ENCODE measurements at places on chromosomes 1 and 21. TPM values are rescaled to one million over a fixed set of nuclear protein-coding genes. Genes with fewer than 3 reads are reported as not detected.

Gene SERTAD4
- 5.2 TPM for polyA plus RNA-seq

Gene ARHGAP29
- polyA plus RNA-seq = 93.0 TPM

Gene RPRD2
- polyA plus RNA-seq = 38.9 TPM

Gene NIBAN1
- 4.5 TPM for polyA plus RNA-seq

Gene TRIM67
- 0.14 TPM for polyA plus RNA-seq

Gene KCNJ9
- polyA plus RNA-seq = 0.29 TPM

GRCh38 chr1:197811769-197812168 lies 36.5 kb upstream of the DENND1B start:
- no peak for DNase-seq

- DNase-seq = no peak
Observed at GRCh38 chr1:17559615-17560419, 20.3 kb downstream of the ARHGEF10L start.

- DNase-seq = no peak
Observed at GRCh38 chr1:214514819-214515383, 36.5 kb downstream of the PTPN14 start.

DNA sequence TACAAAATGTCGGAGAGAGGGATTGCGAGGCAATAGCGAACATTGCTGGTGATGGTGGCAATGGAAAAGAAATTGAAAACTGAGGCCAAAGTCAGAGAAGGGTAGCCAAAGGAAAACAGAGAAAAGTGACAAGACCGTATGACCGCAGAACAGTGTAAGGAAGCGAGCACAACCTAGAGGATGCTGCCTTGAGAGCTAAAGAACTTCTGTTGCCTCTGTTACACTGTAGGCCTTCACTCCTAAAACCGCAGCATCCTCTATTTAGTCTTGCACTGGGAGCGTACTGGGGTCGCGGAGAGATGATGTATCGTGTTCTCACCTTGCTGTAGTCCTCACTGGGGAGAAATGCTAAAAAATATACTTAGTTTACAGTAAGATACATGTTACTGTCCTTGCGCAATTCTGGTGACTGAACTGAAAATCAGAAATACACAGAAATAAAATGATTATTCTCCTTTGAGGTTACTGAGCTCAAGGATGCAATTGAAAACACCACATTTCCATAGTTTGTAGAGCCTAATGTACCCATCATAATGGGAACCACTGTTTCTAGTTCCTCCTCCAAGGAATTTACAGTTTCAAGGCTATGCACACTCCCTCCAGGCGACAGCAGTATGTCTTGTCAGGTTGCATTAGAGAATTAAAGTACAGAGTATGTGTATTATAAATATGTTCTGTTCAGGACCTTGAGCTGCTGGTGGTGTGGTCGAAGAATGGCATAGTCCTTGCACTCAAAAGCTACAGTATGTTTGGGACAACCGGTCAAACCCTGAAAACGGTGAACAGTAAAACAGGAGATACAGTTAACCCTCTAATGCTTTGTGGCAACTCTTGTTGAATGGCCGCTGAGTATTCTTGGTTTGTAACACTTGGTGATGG lies 1.3 kb downstream of the NEK7 start:
- no peak for DNase-seq

DNA sequence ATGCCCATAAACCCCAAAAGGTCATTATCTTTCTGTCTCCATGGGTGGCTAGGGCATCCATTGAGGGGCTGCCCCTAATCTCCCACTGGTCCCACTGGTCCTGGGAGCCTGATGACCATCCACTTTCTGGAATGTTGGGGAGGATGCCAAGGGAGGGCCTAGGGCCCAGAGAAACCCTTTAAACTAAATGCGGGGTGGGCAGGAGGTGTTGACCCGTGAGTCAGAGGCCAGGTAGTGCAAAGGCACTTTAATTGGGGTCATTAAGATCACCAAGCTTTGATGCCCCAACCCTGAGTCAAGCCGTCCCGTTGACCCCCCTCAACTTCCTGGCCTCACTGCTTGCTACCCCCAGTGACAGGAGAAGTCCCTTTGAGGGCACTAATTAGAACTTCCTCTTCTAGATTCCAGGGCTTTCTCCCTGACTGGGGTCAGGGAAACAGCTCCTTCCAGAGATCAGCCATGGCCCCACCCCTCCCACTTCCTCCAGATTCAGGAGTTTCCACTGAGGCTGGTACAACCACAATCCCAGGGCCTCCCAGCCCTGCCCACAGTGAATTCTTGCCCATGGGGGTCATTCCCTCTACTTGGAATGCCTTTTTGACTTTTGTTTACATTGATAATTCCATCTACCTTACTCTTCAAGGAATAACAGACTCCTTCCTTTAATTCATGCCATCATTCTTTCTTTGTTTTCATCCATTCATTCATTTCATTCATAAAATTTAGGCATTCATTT lies 15.5 kb upstream of the SERINC2 start:
- DNase-seq = no peak

DNA sequence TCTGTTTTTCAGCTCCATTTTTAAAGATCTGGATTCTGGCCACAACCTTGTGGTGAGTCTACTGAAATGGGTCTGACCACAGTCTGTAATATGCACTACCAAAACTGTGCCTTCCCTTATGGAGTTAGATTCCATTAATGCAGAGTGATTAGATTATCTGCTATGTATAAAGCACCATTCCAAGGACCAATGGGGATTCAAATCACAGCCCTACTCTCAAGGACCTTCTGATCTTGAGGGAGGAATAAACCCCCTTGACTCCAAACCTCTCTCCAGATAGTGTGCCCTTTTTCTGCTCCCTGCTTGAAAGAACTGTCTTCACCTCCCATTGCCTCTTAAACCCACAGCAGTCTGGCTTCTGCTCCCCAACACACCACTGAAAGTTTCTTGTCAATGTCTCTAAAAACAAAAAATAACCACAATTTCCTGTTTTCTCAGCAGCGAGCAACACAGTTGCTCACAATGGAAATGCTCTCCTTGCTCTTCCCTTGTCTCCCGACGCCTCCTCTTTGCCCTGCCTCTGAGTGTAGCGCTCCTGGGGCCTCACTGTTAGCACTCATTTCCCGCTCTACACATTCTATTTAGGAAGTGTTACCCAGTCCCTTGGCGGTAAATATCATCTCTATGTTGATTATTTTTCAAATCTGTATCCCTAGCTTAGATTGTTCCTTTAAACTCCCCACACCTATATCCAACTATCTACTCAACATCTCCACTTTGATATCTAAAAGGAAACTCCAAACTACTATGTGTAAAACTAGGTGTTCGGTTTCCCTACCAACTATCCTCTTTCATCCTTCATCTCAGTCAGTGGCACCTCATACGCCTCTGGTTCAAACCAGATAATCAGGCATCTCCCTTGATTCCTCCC lies 13.6 kb downstream of the PCNX2 start:
- DNase-seq = no peak

DNA sequence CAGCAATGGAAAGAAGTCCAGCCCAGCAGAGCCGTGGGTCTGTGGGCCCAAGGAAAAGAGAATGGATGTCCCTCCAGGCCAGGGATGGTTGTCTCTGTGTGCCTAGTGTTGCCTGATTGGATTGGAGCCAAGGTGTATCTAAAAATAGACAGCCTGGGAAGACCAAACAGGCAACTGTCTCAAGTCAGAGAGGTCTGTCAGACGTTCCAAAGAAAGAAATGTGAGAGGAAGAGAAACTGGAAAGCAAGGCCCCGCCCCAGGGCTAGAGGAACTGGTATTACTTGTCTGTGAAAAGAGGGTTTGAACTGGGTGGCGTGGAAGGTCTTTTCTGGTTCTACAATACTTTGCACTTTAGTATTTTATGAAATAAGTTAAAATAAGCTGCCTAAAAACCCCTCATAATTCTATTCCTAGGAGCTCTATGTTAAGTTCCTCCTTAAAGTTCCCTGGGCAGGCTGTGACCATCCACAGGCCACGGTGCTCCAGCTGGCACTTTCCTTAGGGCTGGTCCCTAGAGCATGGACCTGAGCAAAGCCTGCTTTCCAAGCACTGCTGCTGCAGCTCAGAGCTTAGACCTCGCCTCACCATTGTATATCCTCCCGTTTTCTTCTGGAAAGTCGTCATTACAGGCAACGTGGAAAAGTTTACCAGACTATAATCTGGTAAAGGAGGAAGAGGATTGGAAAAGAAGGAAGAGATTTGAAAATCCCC lies 151.6 kb downstream of the DISC1 start:
- no peak for DNase-seq

DNA sequence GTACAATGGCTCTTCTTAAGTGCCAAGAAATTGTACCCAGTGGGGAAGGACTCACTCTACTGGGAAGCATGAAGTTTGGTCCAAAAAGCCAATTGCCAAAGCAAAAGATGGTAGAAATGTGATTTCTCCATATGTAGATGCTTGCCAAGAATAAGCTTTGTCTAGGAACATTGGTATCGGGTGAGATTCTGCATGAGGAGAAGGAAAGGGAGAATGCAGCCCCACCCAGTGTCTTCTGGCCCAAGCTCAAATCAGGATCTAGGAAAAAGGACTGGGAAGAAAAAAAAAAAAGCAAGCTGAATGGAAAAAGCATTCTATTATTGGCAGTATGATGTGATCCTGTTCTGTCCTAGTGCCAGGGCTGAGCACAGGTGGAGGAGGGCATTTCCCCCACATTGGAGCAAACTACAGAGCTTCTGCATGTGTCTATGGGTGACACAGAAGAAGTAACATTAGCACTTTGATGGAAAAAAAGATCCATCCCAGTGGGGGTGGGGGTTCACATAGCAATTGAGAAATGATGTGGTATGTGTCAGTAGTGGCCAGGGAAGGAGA lies 226.6 kb downstream of the KCNH1 start:
- no peak for DNase-seq
